Neural progenitor cell (in vitro differentiated cells): ENCODE measurements at places on chromosomes 6 and 20. TPM values are rescaled to one million over a fixed set of nuclear protein-coding genes. Genes with fewer than 3 reads are reported as not detected.

DNA sequence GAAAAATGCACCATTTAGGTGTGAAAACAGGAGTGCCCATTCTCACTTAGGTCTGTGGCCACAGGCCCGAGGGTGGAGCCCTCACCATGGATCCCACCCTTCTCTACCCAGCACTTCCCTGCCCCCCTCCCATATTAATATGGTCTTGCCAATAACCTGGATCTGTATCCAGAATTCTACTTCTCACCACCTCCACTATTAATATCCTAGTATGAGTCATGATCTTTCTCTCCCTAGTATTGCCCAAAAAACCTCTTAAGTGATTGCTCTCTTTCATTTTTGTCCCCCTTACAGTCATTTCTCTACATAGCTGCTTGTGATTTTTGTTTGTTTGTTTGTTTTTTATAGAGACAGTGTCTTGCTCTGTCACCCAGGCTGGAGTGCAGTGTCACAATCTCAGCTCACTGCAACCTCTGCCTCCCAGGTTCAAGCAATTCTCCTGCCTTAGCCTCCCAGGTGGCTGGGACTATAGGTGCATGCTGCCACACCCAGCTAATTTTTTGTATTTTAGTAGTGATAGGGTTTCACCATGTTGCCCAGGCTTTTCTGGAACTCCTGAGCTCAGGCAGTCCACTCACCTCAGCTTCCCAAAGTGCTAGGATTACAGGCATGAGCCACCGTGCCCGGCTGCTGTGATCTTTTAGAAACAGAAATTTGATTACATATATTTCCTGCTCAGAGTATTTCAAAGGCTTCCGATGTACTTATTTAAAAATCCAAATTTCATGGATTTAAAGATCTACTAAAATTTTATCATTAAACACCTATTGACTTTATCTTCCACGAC lies 24.5 kb upstream of the TRDN start:
- no peak for DNase-seq
- no peak overlapping the region for H3K27ac ChIP-seq
- no peaks in the 10 kb centered on the region for H3K36me3 ChIP-seq
- H3K4me1 ChIP-seq: no peaks in the 10 kb centered on the region
- H3K4me3 ChIP-seq: no peak overlapping the region
- H3K27me3 ChIP-seq: no peaks in the 10 kb centered on the region

GRCh38 chr6:100257793-100258395 lies 206.8 kb downstream of the SIM1 start:
- H3K4me1 ChIP-seq: peaks cover 21% of the 10 kb centered on the region
- H3K4me3 ChIP-seq: no peak overlapping the region
- no peak overlapping the region for H3K27ac ChIP-seq

- no peak overlapping the region for H3K4me3 ChIP-seq
- peaks cover 5% of the 10 kb centered on the region for H3K4me1 ChIP-seq
- DNase-seq: no peak
- no peak overlapping the region for H3K27ac ChIP-seq
Measured at GRCh38 chr20:46304361-46304760, 3.9 kb downstream of the CDH22 start.

MAD2L1BP gene
- total RNA-seq: 52.0 and 88.1 TPM in 2 replicates
